ENCODE measurements at places on chromosomes 16 and 17.

DNA sequence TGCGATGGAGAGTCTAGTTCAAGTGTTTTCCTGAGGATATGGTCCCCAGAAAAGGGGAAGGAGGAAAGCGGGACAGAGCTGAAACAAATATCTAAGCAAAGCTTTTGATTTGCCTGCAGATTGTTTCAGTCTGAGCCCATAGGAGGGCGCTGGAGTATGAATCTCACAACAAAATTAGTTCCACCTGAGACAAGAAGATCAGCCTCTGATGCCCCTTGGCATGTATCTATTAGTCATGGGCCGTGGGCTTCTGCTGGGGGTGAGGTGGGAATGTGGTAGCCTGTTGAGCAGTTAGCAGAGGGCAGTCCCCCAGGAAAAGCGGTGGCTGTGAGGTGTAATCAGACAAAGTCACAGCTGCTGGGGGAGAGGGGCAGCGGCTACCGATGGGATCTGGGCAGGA, 446.9 kb downstream of the CA10 start:
- no peak for DNase-seq

DNA sequence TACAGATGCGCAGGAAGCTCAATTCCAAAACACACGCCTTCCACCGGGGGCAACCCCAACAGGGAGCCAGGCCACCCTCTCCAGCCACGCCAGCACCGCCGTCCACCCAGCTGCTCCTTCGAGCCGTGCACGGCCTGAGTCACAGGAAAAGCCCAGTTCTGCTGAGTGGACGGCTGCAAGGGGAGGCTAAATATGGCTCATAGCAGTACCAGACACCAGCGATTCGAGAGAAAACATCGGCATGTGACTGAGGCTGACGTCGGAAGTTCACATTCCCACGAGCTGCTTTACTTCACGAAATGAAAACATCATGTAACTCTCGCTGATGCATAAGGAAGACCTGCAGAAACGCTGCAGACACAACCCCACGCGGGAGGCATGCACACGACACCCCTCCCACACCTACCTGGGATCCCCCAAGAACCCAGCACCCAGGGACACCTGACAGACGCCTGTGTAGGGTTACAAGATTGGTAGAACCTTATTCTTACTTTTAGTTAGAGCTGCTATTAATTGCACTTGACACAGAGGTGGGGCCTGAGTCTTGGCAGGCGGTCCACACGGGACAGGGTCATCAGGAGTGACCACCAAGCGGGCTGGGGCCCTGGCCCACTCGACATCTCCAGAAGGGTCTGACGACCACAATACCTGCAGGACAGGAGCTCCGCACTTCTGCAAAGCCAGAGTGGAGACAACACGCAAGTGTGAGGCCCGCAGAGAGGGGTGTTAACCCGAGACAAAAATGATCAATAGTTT, 116.8 kb downstream of the ANKRD11 start:
- DNase-seq, result no peak

DNA sequence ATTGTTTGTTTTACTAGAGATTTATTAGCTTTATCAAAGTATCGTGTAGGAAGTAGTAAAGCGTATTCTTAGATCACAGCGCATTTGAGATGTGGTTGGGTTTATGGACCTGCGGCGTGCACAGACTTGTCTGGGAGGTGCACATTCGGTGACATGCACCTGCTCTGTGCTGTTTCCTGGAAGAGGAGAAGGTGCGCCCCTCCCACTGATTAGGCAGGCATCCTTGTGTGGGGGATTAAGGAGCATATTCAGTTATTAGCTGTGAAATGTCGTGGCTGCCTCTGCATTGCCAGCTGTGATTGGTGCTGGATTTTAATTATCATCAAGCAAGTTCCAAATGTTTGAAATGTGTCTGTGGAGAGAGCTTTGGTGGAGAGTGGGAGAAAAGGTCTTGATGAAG, 903.8 kb upstream of the RBFOX1 start:
- DNase-seq, result no peak

GRCh38 chr17:74089869-74090464, 113.5 kb upstream of the RPL38 start:
- no peak for DNase-seq

- no peak for DNase-seq
Measured at GRCh38 chr16:17104654-17105053, 366.1 kb downstream of the XYLT1 start.

DNA sequence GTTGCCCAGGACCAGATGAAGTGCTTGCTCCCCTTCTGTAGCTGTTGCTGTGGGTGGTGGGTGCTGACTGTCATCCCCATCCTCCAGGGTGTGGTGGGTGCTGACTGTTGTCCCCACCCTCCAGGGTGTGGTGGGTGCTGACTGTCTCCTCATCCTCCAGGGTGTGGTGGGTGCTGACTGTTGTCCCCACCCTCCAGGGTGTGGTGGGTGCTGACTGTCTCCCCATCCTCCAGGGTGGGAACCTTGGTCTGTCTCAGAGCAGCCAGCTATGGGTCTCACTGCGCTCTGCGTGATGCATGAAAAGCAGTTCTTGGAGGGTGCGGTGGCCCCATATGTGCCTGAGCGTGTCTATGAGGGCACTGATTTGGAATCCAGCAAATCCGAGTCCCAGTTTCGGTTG, 163.8 kb downstream of the RPTOR start:
- DNase-seq, result no peak

DNA sequence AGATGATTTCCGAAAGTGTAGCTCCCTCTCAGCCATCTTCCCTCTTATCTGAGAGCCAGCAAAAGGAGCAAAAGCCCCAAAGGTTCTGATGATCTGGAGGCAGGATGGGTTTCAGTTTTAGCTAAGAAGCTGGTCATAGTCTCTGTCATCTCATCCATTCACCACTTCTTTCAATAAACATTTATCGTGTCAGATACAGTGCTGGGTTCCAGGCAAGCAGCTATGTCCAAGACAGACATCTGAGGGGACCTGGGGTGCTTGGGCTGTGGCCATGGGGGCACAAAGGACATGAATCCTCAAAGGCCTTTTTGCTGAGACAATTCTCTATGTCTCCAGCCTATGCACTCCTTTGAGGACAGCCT, 1.0 kb upstream of the ETV4 start:
- no peak for DNase-seq

DNA sequence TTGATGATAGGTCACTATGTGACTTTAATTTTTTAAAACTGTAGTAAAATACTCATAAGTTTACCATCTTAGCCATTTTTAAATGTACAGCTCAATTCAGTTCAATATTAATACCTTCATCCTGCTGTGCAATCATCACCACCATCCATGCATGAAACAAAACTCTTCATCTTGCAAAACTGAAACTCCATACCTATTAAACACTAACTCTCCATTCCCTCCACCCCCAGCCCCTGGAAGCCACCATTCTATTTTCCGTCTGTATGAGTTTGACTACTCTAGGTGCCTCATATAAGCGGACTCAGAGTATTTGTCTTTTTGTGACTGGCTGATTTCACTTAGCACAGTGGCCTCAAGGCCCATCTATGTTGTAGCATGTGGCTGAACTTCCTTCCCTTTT, 9.4 kb upstream of the CNEP1R1 start:
- DNase-seq, result no peak

DNA sequence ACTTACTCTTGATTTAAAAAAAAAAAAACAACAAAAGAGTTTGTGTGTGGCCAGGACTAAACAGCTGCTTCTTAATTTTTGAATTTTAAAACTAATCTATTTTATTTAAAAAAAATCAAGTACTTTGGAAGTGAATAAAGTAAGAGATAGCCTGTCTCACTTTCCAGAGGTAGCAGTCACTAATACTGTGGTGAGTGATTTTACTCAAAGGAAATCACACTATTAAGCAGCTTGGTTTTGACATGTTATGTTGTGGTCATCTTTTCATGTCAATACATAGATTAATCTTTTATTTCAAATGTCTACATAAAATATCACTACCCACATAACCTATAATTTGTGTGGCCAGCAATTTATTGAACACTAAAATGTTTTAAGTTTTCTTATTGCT, 102.2 kb upstream of the HLF start:
- no peak for DNase-seq

DNA sequence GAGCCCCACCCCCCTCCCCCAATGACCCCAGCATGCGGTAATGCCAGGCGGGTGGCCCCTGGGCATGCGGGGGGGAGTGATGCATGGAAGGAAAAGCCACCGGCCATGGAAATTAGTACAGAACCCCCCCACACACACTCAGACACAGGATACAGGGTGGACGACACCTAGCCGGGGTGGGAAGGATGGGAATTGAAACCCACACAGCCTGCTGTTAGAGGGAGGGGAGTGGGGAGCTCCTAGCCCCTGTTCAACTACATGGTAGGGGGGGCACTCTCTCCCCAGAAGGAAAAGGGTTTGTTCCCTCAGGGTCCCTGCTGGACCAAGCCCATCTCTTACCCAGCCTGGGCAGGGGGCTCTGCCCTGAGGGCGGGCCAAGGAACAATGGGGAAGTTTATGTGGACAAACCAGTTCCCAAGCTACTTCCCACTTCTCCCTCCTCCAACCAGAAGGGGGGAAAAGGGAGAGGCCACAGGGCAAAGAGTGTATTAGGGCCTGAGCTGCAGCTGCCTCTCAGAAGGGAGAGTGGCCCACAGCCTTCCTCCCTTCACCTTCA, 5.2 kb downstream of the TMUB2 start:
- no peak for DNase-seq

DNA sequence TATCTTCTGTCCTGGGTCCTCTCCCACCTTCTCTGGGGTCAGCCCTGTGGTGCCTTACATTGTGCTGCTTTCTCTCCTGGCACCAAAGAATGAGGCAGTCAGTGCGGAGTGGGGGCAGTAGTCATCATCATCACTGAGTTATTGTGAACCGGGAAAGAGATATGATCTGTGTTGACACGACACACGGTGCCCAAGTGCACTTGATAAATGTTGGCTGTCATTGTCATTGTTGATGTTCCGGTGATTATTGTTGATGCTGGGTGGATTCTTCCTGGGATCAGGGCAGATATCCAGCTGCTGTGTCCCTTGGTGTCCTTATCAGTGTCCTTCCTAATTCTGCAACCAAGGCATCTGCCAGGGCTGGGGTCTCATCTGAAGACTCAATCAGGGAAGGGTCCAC, 121.7 kb downstream of the ABCC6 start:
- DNase-seq, result no peak

DNA sequence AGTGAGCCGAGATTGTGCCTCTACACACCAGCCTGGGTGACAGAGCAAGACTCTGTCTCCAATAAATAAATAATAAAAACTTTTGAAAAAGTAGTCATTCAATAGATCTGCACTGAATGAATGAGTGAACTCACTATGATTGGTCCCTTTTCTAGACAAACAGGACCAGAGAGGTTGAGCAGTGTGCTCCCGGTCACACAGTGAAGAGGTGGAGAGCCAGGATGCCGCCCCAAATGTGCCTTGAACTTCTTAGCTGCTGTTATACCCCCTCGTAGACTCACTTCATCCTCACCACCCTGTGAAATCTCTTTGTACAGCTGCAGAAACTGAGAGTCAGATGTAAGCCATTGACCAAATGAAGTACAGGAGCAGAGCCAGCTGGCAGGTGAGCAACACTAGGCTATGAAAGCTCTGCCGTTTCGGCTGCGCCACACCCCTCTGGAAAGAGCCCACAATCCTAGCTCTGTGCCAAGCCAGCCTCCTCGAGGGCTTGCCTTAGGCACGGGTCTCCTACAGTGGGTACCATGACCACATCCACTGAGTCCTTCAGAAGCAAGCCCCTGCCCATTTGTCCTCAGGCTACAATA, 7.8 kb upstream of the KIAA0513 start:
- no peak for DNase-seq

DNA sequence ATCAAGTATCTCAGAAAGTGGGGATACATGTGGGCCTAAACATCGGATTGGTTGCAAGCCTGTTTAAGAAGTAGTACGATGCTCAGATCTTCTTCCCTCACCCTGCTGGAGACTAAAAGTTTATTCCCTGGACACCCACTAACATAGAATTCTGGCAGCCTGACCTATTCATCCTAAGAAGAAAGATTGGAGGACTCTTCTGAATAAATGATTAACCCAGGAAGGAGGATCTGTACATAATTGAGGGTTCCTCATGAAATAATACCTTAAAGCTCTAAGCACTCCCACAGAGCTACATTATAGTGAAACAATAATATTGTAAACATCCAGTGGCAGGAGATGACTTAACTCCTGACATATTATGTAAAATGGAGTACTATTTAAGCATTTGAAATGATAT, 111.7 kb downstream of the NLK start:
- DNase-seq, result no peak

DNA sequence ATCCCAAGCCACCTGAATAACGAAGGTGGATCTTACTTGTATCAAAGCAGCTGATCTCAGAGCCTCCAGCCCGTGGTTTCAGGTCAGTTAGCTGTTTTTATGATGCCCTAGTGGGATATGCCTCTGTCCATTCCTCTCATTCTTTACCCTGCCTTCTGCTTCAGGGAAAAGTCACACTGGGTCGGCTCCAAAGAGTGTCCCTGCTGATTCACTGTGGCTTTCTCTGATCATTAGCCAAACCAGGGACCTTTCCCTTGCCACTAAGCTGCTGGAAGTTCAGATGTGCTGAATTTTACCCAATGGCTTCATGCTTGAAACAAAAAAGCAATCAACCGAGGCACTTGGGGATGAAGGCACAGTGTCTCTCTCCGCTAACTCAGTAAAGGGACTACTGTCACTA, 170.2 kb upstream of the SALL1 start:
- no peak for DNase-seq

- no peak for DNase-seq
Measured at GRCh38 chr16:79970551-79971236, 370.2 kb upstream of the MAF start.
